Hematopoietic multipotent progenitor cell (in vitro differentiated cells): ENCODE measurements at places on chromosomes 3 and 15. TPM values are rescaled to one million over a fixed set of nuclear protein-coding genes. Genes with fewer than 3 reads are reported as not detected.

Gene PLSCR2
- total RNA-seq = not detected

Gene MAPKAPK3
- total RNA-seq = 263 TPM

DNA sequence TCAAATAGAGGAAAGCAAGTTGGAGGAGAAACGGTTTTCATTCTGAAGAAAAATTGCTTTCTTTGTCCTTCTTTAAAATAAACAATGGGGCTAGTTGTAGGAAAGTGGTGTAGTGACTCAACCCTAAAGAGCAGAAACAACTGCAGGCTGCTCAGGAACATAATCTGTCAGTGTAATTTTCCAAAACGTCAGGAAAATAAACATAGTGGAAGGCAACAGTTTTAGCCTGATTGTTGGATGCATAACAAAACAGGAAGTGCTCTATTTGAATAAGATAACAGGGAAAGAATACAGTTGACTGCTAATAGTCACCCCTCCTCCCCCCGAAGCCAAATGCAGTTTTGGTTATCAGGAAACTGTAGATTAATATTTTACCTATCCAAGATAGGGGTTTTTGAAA, 167.6 kb downstream of the ECT2 start:
- no peak for DNase-seq

DNA sequence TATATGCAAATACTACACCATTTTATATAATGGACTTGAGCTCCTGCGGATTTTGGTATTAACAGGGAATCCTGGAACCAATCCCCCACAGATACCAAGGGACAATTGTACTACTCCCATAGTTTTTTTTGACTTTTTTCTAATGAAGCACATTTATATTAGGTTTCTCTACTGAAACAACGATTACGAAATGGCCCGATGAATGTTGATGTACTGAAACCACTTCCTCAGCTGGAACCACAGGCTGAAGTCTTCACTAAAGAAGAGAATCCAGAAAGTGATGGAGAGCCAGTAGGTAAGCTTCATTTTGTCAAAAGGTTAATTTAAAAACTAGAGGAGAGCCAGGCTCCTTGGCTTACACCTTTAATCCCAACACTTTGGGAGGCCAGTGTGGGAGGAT, 121.5 kb upstream of the LRRFIP2 start:
- DNase-seq = peak; percentile 24

Gene DGKG
- total RNA-seq = 6.2 TPM

- peak; percentile 68 for DNase-seq
These were observed at the start of gene ADPRH for GRCh38 chr3:119579366-119580066. ADPRH (plus strand) TSS chr3:119579492; CDS start chr3:119582170, 2,678 bp downstream.

Gene HACD3
- 32.3 TPM for total RNA-seq

GRCh38 chr3:138010273-138010590, 267 bp downstream of the CLDN18 start:
- DNase-seq = no peak

- DNase-seq = no peak
These were observed 56.0 kb upstream of the FLNB start for GRCh38 chr3:57952208-57952631.

DNA sequence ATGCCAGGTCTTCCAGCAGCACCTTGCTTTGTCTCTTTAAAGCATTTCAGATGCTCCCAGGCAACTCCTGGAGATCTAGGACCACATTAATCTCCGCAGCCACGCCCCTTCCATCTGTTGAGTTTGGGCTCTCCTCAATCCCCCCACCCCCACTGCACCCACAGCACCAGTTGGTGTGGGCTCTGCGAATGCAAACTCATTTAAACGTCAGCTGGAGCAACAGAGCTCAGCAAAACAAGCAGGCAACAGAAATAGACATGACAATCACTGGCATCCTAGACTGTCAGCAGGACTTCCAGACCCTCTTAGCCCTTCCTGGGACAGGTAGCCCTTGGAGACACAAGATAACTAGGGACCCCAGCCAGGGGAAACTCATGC, 106.9 kb downstream of the LSM3 start:
- no peak for DNase-seq

Gene GYG1
- 38.2 TPM for total RNA-seq

Gene MEX3B
- total RNA-seq = 29.4 TPM

Gene REC114
- total RNA-seq = not detected

DNA sequence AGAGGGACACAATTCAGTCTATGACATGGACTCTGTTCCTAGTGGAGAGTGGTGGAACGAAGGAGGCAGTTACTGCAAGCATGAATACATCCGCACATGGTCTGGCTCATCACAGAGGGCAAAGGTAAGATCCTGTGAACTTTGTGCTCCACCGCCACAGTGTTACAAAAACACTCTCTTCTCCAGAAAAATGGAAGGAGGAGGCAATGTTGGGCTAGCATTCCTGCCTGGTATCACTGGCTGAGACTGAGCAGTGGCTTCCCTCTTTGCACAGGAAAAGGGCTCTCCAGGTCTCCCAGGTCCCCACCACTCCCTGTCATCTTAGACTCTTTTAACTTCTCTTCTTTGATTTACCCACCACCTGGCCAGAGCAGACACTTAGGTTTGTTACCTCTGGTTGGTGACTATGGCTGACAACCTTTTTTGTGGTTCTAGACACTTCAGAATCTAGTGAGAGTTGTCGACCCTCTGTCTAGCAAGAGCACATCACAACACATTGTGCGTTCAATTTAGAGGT, 1.5 kb upstream of the EEFSEC start:
- no peak for DNase-seq

Gene FBLN2
- total RNA-seq = 8.3 TPM

Gene NEK4
- total RNA-seq = 12.1 TPM

GRCh38 chr3:87206070-87206469, 21.0 kb upstream of the CHMP2B start:
- DNase-seq = no peak

DNA sequence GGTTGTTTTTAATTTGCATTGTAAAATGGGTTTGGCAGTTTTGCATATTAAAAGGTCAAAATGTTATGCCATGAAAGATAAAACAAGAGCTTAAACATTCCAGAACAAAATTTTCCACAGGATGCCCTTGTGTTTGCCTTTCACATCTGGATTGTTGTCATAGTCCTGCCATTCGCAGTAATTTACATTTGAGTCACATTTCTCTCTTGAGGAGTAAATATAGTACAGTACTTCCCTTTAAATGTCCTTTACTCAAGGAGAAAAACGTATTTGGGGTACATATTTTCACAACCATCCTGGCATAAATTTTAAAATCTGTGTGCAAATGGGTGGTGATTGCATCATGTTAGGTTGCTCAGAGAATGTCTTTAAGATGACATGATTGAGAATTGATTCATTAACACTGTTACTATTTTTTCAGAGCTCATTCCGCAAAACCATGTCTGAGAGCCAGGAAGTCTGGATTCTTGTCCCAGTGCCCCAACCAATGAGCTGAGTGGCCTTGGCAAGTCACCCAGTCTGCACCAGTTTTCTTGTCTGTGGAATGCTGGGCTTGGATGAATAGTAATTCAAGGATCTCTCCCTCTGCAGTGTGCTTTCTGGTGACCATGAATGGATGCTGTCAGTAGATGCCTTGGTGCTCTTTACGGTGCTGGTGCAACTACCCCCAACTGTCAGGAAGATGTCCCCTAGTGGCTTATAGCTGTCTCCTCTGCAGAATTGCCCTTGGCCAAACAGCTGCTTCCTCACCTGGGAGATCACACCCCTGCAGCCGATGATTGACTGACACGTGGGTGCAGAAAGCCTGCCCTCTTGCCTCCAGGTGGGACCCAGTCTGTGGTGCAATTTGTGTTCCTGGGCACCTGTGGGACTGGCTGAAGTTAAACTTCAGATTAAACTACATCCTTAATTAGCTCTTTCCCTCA, 43.0 kb downstream of the ABHD5 start:
- DNase-seq = no peak

Gene TPM1
- total RNA-seq = 35.5 TPM

DNA sequence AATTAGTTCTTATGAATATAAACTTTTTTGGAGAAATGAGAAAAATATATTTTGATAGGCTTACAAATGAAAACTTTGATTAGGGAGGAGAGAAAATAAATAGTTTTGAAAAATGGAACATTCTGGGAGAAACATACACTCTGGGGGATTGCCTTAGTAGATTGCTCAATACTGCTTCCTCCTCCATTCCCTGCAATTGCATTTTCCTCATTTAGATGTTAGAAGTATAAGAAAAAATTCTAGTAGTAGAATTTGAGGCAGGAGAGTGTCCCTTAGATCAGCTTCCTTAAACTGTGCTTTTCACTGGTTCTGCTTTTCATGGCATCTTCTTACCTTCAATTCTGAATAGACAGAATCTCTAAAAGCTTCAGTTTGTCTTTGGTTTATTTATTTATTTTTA, 46.2 kb upstream of the CTDSPL2 start:
- no peak for DNase-seq
